Fibroblast of mammary gland (primary cell): ENCODE measurements at places on chromosomes 5 and 9.
A peak's percentile ranks its signal among the peaks of the same experiment; 100 is the strongest.

DNA sequence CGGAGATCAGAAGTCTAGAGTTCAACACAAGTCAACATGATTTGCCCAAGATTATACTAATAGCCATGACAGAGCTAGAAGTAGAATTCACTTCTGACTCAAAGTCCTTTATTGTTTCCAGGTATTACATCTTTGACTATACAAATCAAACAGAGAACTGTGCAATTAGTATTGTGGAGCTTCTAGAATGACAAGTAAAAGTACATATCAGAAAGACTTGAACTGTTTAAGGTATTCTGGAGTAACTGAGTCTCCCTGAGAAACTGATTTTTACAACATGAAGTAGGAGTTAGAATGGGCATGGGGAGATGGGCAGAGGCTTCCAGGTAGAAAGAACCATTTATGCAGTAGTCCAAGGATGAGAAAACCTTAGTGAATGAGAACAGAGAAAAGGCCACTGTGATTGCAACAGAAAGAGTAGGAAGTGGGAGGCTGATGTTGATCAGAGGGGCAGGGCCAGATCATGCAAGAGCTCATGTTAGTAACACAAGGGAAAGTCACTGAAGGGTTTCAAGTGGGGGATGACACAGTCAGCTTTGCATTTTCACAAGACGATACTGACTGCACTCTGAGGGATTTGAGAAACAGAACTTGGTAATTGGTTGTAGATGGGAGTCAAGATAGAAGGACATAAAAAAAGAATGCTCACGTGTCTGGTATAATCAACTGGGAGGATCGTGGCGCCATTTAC, 280.7 kb downstream of the RFX3 start:
- no peak for DNase-seq

GRCh38 chr5:129112295-129112694, 17.7 kb downstream of the ISOC1 start:
- DNase-seq: peak; percentile 61

- DNase-seq: peak; percentile 76
These were observed 129.9 kb upstream of the MOCS2 start for GRCh38 chr5:53239301-53239990.

DNA sequence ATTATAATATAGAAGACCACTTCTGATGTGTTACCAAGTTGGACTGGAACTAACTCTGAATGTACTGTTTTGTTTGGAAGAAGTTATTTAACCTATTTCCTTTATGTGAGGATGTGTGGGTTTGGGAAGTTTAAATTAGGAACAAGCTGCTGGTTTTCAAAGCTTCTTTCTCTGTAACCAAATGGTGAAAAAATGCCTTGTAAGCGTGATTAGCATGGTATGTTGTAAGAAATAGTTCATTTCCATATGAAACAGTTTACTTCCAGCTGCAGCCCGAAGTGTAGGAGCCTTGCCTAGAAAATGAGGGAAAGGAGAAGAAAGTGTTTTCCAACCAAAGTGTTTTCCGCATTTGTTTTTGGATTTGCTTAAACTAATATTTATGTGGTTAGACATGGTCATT, 36.0 kb downstream of the TTC1 start:
- DNase-seq: no peak

DNA sequence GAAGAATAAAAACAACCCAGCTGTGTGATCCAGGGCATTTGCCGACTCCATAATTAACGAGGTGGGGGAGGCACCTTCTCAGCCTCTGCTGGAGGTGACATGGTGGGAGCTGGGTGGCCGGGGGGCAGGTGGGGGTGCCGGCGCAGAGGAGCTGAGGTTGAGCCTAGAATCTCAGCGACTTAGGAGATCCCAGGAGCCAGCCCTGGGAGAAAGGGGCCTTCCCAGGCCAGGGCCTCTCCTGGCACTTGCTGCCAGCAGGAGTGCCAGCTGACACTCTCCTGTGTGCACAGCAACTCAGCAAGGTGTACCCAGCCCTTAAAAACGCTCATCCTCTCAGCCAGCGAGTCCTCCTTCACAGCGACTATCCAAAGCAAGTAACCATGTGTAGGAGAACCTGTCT, 62.8 kb upstream of the FCN1 start:
- no peak for DNase-seq

DNA sequence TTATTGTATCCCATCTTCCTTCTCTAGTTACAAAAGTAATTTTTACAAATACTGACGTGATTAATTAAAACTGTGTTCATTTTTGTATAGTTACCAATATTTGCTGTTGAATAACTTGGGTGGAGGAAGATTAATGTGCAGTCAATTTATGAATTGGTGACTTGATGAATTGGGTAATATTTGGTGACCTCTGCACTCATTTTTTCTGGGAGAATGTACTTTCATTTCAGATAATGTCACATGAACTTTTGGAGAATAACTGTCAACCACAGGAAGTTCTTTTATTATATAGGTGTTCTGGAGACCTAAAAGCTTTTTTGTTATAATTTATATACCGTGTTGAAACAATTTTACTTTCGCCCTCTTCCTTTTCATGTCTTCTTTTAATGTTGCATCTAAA, 26.4 kb upstream of the FKTN start:
- DNase-seq: no peak

GRCh38 chr5:134053840-134054338, 49.1 kb upstream of the VDAC1 start:
- no peak for DNase-seq

DNA sequence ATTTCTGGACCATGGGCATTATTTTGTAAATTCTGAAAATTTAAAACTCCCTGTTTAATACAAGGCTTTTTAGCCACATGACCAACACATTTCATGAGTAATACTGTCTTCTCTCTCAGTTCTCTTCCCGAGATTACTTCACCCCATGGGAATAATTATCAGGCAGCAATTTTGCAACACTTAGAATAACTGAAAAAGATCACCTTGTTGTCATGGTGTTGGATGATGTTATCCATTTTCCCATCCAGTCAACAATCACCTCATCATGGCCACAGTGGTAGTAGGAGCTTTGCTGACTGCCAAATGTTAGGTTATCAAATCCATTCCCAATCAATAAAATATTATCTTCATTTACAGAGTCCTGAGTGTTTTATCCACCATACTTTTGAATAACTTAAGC, 354.9 kb upstream of the ISL1 start:
- no peak for DNase-seq

- DNase-seq: no peak
These were observed 25.6 kb upstream of the ANKRD31 start for GRCh38 chr5:75262271-75262670.

- DNase-seq: no peak
These were observed 58.4 kb downstream of the ZNF510 start for GRCh38 chr9:96719521-96719920.

DNA sequence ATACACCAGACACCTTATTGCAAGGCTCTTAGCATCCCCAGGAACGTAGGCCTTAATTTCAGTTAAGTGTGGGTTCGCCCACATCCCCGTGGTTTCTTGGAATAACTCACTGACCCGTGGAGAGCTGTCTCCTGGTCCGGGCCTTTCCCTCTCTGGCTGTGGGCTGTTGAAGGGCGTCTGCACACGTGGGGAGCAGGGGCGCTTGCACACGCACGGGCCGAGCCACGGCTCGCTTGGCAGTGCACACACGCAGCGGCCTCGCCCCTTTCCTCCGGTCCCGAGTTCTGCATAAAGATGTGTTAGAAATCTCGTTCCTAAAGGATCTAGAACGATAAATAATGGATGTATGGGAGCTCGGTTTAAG, 141.9 kb downstream of the PBX3 start:
- peak; percentile 21 for DNase-seq

DNA sequence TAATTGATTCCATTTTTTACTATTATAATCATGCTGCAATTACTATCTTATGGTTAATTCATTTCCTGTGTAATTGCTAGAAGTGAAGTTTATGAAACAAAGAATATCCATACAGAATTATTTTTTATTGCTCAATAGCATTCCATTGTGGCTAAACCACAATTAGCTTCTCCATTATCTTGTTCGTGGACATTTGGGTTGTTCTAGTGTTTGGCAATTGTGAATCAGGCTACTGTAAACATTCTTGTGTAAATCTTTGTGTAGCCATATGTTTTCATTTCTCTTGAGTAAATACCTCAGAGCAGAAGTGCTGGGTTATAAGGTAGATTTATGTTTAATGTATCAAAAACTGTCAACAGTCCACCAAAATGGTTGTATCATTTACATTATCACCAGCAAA, 341.1 kb downstream of the MAT2B start:
- DNase-seq: peak; percentile 74

GRCh38 chr5:131379723-131380122, 115.9 kb downstream of the CDC42SE2 start:
- no peak for DNase-seq

GRCh38 chr9:13567833-13568232, 288.3 kb upstream of the MPDZ start:
- no peak for DNase-seq

DNA sequence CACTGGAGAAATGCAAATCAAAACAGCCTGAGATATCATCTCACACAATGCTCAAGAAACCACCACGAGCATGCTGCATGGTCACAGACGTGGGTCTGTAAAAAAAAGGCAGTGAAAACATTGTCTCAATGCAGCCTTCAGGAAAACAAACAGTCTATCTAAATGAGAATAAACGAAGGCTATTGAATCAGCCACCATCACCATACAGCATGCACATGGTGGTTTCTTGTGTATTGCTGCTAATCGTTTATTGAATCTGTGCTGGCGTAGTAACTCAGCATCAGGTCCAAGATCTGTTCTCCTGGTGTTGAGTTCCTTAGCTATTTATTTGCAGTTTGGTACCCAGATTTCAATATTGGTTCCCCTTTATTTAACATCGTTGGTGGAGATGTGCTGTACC, 1115.0 kb downstream of the CDH18 start:
- no peak for DNase-seq

DNA sequence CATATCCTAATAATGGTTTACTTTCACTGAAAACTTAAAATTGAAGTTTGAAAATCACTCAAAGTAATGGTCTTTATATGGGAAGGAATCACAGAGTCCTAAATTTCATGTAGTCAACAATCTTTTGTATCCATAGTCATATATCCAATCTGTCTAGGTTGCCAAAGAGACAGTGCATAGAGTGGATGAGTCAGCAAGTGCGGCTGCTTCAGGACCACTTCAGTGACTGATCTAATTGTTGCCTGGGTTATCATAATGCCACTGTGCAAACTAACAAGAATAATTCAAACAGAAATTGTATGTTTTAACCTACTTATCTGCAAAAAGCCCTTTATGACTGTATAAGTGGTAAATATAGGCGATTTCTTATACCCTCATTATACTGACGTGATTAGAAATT, 211.3 kb upstream of the PRR16 start:
- peak; percentile 67 for DNase-seq

- no peak for DNase-seq
These were observed 17.1 kb upstream of the OLFM1 start for GRCh38 chr9:135070198-135070951.

GRCh38 chr5:132273631-132274030, 16.1 kb downstream of the PDLIM4 start:
- no peak for DNase-seq

DNA sequence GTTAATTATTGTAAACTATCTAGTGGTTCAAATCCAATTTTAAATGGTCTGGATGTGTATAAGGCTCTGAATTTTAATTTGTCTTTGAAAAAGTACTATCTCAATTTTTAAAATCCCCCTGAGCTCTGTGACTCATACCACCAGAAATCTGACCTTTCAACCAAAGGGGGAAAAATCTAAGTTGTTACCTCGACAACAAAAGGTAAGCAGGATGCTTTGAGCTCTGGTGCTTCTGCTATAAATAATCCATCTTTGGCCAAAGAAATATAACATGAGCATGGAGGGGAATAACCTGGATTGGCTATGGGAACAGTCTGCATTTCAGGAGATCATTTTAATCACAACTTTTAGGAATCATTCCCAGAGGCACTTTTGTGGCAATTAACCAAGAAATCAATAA, 76.3 kb upstream of the PCSK1 start:
- DNase-seq: peak; percentile 71

- peak; percentile 92 for DNase-seq
These were observed 137.1 kb downstream of the FOXD1 start for GRCh38 chr5:73311291-73312110.
